ENCODE measurements at places on chromosomes 3 and 15.

GRCh38 chr15:68733666-68734065 lies 87.0 kb downstream of the ANP32A start:
- DNase-seq, result peak; percentile 5

DNA sequence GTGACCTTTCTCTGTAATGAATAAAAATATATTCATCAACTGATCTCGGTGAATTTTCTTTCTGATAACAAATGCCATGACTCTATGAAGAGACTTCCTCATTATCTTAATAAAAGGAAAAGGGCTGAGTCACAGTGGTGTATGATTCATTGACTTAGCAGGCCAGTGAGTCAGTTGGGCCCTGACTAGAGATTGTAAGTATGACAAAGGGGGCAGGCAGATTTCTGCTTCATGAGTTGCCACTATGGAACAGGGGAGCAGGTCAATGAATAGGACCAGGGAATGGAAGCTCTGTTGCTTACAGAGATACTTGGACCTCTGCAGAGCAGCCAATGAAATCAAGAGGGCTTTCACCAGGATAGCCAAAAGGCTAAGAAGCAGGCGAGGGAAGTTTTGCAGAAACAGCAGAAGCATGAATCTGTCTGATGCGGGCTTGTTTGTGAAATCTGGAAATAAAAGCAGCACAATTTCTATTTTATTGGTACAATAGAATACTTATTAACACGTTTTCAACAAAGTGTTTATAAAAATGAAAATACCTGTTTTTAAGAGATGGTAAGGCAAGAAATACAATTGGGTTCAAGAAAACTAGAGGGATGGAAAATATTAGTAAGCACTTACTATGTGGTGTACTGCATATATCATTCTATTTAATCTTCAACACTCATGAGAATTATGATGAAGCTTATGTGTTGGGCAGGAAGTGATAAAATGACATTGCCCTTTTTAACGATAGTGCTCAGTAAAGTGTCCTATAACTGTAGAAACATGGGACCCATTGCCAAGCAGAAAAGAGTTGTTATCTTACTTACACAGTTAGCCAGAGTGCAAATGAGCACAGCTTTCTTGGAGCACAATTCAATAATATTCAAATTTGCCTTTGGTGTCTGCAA lies 169.8 kb upstream of the MYRIP start:
- DNase-seq, result peak; percentile 97

GRCh38 chr15:66879531-66880368 lies 177.7 kb downstream of the SMAD6 start:
- no peak for DNase-seq

DNA sequence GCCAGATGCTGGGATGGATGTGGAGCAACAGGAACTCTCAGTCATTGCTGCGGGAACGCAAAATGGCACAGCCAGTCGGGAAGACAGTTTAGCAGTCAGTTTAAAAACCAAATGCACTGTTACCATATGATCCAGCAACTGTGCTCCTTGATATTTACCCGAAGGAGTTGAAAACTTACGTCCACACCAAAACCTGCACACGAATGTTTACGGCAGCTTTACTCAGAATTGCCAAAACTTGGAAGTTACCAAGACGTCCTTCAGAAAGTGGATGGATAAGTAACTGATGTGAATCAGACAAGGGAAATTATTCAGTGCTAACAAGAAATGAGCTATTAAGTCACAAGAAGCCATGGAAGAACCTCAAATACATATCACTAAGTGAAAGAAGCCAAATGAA lies 36.1 kb upstream of the SLC41A3 start:
- DNase-seq, result no peak

GRCh38 chr3:100395679-100396431 lies 5.0 kb downstream of the TOMM70 start:
- no peak for DNase-seq

DNA sequence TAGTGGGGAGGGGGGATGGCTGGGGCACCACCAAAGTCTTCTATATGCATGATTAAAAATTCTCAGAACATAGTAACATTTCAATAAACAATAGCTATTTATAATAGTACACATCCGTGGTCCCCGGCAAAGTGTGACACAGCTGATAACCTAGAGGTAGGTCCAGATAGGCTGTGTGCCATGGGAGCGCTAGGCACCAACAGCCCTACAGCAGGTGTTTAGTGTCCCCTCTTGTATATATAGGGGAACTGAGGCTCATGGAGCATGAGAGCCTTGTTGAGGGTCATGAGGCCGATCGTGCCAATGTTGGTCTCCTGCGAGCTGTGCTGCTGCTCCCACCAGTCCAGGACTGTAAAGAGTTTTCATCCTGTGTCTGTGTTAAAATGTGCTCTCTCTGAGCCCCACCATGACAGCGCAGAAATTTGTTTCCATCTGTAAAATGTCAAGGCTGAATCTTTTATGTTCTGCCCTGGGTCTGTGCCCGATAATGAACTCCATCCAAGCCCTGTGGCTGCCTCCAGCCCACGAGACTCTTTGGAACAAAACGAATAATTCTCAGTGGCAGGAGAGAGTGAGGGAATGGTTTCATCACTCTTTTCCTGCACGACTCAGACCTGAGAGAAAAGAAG lies 14.5 kb downstream of the TMEM158 start:
- DNase-seq, result no peak

- no peak for DNase-seq
These were observed 279.8 kb upstream of the SEMA6D start for GRCh38 chr15:47437491-47437890.

Measured in fibroblast of mammary gland (primary cell).